ENCODE measurements at places on chromosomes 6 and 20.

DNA sequence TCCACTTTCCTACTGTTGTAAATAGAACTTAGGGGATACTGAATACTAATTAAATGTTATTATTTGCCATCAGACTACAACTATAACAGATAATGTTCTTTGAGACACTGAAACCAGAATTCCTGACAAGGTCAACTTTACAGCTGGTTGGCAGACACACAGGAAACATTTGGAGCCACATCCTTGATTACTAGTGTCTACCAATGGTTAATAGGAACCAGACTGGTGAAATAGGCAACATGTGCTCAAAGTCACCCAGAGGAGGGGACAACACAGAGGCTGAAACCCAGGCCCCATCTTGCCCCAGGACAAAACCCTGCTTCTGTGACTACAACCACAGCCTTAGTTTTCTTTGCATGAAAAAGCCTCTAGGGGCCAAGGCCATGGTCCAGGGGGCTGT lies 47.8 kb upstream of the NT5E start:
- no peak for DNase-seq

DNA sequence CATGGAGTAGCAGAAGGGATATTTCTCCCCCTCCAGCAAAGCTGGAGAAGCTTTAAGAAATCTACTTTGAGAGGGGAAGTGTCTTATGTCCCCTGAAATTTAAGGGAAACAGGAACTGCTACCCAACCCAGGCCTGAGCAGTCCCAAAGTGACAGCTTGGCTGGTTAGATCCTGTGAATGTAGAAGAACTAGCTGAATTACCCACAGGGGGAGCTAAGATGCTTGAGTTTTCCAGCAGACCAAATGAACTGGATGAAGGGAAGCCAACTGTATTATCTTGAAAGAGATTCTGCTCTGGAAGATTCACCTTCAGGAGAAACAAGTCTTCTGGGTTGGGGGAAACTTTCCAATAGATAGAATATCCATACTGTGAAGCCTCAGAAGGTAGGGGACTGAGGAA lies 303.3 kb upstream of the MMS22L start:
- no peak for DNase-seq

DNA sequence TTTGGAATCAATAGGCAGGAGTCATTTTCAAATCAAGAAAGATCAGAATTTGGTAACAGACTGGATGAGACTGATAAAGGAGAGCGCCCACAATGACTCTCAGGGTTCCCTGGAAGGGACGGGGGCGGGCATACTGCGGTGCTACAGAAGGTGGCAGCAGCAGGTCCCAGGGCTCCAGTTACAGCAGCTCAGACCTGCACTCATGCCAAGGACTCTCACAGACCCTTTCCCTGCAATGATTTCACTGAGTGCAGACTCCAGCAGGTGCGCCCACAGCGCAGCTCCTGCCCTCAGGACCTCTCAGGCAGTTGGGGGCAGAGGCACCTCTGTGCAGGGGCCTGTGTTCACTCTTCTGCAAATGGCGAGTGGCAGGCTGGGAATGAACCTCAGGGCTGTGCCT lies 359.8 kb downstream of the ZFAND3 start:
- DNase-seq, result no peak

- DNase-seq, result no peak
Measured at GRCh38 chr6:53937461-53937860, 142.7 kb downstream of the LRRC1 start.

DNA sequence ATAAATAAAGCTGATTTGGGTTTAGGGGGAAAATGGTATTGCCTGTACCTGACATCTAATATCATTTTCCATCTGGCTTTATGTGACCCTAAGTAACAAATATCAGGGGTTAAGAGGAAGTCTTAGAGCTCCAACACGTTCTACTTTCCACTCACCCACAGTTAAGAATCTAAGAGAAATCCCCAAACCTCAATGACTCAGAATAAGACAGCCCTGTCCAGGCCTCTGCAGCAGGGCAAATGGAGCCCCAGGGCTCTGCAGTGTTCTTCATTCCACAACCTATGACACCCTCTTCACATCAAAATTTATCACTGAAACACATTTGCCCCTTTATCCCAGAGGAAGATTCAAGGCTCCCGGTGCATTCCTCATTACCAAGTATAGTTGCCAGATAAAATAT lies 20.3 kb upstream of the TENT5A start:
- DNase-seq, result no peak

GRCh38 chr20:50710492-50711063 lies 19.2 kb upstream of the RIPOR3 start:
- DNase-seq, result no peak

Data from CD4-positive, alpha-beta T cell treated with Interleukin-4 for 1 hour (primary cell).